ENCODE measurements at places on chromosomes 3 and 15.

DNA sequence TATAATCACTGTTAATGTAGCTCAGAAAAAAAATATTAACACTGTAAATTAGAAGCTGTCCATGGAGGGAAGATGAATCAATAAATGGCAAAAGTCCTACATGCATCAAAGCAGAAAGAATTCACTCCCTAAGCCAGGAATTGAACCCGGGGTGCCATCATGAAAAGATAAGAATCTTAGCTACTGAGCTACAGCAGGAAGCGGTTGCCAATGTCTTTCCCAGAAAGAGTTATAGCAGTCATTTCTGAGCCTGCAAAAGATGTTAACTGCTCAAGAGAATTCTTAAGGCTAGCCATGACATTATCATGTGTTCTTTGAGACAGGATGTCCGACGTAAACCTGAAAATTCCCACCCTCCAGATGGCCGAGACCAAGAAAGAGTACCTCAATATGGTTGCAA, 47.4 kb upstream of the MKRN3 start:
- no peak for DNase-seq

GRCh38 chr15:65076486-65077290, at the start of gene KBTBD13:
KBTBD13 (plus strand) TSS chr15:65076746; CDS start chr15:65076816, 70 bp downstream.
- no peak for DNase-seq

DNA sequence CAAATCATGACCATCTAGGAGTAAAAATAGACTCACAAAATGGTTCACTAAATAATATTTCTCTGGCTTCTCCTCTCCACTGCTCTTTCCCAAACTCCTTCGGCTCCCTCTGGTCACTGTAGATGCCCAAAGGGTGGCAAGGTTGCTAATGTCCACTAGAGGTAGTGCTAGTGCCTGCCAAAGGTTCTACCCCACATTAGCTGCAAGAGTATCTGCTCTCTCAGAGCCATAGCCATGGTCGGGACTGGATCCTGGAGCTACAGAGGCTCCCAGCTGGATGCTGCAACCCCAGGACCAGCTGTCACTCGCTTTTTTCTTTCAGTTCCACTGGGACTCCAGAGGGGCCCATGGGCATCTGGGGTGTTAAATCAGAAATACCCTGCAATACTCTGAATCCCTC, 8.5 kb downstream of the HTR3D start:
- DNase-seq = no peak

DNA sequence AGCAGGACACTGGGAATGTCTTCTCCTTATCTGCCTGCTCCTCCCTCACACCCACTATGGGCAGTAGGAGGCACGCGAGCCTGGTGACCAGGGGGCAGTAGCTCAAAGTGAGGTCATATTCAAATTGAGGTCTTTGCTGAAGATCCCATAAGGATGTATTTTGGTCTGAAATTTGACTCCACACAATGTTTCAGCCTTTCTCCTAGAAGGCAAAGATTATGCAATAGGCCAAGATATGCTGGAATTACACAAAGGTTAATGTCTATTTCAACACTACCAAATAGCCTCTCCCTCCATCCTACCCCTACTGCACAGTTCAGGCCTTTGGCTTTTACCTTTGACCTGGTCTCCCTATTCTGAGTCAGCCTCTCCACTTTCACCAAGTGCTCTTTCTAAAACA, 203.0 kb downstream of the TIGIT start:
- no peak for DNase-seq

- no peak for DNase-seq
Measured at GRCh38 chr3:143851331-143852017, 3.2 kb upstream of the SLC9A9 start.

- no peak for DNase-seq
Measured at GRCh38 chr3:52090933-52091468, 34.6 kb upstream of the DUSP7 start.

DNA sequence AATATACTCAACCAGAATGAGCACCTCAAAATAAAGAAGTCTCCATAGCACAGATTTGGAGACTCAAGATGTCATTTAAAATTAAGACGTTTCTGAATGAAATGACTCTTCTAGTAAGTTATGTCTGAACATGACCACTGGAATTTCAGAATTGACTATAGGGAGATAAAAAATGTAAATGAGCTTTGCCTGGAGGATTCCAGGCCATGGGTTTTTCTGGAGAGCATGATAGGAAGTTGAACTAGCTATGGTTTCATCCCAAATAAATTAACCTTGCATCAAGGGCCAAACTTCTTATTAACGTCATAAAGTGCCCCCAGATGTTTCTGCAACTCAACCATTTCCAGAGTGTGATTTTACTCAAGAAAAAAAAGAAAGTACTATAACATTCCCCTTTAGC, 222.6 kb upstream of the NR2F2 start:
- no peak for DNase-seq

GRCh38 chr15:100810831-100811230, 68.8 kb upstream of the ALDH1A3 start:
- no peak for DNase-seq

DNA sequence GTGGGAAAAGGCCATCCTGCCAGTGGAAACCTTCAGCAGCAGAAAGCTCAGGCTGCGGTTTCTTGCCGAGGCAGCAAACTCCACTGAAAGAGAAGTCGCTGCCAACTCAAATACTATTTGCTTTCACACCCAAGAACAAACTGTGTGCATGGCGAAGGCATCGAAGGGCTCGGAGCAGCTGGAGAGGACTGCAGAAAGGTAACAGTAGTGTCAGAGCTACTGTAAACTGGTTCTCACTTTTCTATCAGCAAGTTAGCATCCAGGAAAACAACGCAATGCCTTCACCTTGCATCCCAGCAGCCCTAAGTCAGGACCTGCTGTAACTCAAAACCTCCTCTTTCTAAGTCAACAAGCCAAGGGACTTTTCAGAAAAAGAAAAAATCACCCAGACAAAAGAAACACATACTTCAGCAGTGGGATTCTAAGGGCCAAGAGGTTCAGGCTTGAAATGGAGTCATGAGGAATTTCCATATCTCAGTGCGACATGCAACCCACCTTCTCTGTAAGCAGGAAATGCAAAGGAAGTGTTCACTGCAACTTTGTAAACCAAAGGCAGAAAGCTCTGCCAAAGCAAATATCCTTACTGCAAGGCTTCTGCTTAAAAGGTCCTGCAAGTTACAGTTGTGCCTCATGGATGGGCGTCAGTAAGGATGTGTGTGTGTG, 193.5 kb downstream of the FOXP1 start:
- DNase-seq = peak; percentile 43

DNA sequence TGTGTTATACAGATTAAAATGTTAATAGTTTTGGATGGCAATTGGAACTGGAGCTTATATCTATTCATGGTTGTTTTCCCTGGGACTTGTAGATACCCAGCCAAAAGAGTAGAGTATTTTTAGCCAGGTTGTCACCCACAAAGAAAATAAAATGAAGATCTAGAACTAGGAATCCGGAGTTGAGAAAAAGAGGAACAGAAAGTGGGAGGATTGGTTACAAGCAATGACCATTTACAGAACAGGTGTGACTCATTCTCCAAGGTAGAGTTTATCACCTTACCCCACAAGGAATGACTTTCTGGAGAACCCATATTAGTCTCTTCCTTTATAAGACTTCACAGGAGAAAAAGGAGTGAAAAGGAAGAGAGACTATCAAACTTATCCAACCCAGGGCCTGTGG, 99.8 kb downstream of the TMEM108 start:
- no peak for DNase-seq

- no peak for DNase-seq
Measured at GRCh38 chr3:47643092-47643491, 64.4 kb upstream of the CSPG5 start.

DNA sequence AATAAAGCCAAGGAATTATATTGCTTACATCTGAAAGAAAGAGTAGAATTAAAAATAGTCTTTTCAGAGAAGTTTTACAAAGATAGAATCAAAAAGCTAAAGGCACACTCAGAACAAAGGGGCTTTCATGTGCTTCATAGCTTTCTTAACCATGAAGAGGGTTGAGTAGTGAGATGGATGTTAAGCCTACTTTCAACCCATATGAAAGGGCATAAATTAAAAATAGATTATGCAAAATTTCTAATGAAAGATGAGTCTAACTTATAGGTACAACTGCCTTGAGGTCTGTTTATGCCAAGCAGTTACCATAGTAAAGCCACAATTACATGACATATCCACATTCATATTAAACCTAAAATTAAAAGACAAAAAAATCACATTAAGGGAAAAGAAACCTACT, 223.3 kb upstream of the ARHGEF26 start:
- no peak for DNase-seq

DNA sequence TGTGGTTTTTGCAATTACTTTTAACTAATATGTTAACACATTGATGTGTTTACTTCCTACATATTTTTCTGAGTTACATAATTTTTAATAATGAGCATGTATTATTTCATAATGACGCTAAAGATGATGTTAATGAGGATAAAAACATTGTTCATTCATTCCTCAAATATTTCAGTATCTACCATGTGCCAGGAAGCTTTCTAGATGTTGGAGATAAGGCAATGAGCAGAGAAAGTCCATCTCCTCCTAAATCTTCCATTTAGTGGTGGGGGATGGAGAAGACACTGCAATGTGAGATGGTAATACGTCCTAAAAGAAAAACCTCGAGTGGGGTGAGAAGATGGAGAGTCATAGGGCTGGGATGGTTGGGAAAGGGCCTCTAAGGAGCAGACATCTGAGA, 132.7 kb downstream of the MYLK start:
- DNase-seq = no peak

All from NCI-H1105 (cell line).